ENCODE measurements at places on chromosomes 3 and 15.
A peak's percentile ranks its signal among the peaks of the same experiment; 100 is the strongest.

- H3K4me3 ChIP-seq: no peak overlapping the region
- no peak overlapping the region for H3K27ac ChIP-seq
Measured at GRCh38 chr3:171454041-171454440, 6.2 kb downstream of the TNIK start.

DNA sequence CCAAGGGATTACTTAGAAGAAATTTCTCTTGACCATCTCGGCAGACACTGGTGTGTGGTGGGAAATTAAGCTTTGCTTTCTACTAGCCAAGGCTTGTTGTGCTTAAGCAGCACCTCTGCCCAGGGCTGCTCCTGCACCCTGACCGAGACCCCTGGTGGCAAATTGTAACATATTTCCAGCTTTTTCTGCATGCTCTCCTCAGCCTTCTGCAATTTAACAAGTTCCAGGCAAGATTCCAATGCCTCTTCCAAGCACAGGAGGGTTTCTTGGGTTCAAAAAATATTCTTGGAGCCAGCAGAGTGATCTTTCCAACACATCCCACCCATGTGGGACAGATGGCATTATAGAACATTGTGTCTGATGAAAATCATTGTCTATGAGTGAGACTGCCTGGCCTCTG lies 210.5 kb downstream of the CLSTN2 start:
- H3K27ac ChIP-seq: no peak overlapping the region
- no peaks in the 10 kb centered on the region for H3K36me3 ChIP-seq
- no peak for DNase-seq
- no peaks in the 10 kb centered on the region for H3K27me3 ChIP-seq

DNA sequence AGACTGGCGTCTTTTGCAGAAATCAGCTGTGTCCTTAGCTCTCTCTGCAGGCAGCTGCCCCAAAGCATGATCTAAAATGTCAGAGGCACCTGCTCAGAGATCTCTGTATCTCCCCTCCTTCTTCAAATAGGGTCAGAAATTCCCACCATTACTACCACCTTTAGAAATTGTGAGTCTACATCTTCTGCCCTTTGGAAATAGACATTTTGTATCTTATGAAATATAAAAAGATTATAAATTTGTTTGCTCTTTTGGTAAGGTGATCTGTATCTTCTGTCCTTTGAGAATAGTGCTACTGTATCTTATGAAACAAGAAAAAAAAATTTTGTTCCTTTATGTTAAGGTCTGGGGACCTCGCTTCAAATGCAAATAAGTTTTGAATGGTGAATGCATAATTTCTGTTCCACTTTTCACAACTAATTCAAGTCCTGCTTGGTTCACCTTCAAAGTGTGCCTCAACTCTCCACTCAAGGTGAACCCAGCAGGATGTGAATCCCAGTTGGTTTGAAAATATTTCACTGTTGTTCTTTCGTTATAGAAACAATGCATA lies 28.3 kb upstream of the GPD1L start:
- no peak overlapping the region for H3K4me3 ChIP-seq
- DNase-seq: no peak
- H3K27me3 ChIP-seq: no peaks in the 10 kb centered on the region
- H3K4me1 ChIP-seq: no peaks in the 10 kb centered on the region
- no peaks in the 10 kb centered on the region for H3K36me3 ChIP-seq

DNA sequence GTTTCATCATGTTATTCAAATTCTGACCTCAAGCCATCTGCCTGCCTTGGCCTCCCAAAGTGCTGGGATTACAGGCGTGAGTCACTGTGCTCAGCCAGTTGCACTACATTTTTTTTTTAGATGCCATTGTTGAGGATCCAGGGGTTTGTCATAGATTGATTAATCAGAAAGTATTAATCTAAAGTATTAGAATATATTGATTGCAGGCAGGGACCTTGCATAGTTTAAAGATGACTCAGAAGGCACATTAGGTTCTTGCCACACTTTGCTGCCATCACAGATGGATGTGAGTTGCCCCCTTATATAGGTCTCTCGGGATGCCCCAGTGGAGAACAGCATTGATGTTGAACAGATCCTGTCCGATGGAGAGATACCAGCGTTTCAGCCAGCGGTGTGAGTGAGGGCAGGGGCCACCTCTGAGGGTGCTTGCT lies 41.1 kb downstream of the IGF1R start:
- H3K36me3 ChIP-seq: no peaks in the 10 kb centered on the region
- no peak overlapping the region for H3K27ac ChIP-seq
- H3K4me3 ChIP-seq: no peak overlapping the region
- no peaks in the 10 kb centered on the region for H3K27me3 ChIP-seq

DNA sequence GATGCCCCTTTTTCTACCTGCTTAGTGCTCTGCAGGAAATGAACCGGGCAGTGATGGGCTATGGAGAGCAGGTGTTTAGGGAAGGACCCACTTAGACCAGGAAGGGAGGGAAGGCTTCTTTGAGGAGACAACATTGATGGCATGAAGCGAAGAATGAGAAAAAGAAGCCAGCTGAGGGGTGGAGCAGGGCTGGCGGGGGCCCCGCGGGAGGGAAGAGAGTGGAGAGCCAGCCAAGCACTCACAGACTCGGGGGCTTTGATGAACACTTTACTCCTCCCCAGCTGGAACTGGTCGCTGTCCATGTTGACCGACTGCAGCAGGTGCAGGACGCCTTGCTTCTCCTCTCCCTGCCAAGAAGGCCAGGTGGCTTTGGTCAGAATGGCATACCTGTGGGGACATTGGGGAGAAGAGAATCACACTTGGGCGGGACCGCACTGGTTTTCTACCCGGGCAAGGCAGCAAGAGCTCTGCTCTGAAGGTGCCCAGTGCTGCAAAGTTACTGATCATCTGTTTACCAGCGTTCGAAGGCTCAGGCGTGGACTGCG lies 28.4 kb upstream of the LDHAL6B start:
- no peak overlapping the region for H3K27ac ChIP-seq
- no peaks in the 10 kb centered on the region for H3K36me3 ChIP-seq
- no peaks in the 10 kb centered on the region for H3K27me3 ChIP-seq

GRCh38 chr3:69091389-69092029 lies 6.8 kb downstream of the ARL6IP5 start:
- no peak for DNase-seq
- H3K27me3 ChIP-seq: no peaks in the 10 kb centered on the region
- peak overlapping the region; percentile 19 for H3K4me3 ChIP-seq
- H3K27ac ChIP-seq: peak overlapping the region; percentile 60
- no peaks in the 10 kb centered on the region for H3K36me3 ChIP-seq

DNA sequence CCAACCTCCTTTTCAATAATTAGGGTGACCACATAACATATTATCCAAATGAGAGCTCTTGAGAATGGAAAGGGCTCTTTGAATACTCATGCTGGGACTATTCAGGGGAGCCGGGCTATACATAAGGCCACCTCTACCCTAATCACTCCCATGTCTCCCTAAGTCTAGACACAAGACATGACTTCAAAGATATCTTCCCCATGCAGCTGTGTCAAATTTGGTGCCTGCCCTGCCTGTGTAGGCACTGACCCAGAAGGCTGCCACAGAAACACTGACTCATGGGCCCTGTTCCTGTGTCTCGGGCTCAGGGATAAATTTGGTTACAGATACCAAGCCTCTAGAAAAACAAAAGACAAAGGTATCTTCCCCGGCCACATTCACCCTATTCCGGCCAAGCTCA lies 70.3 kb downstream of the MYLK start:
- DNase-seq: no peak
- no peaks in the 10 kb centered on the region for H3K4me1 ChIP-seq
- no peak overlapping the region for H3K27ac ChIP-seq

GRCh38 chr3:115783938-115784738 lies 160.8 kb downstream of the GAP43 start:
- DNase-seq: peak; percentile 94
- peaks cover 5% of the 10 kb centered on the region for H3K4me1 ChIP-seq
- H3K27ac ChIP-seq: peak overlapping the region; percentile 91
- H3K4me3 ChIP-seq: peak overlapping the region; percentile 71

DNA sequence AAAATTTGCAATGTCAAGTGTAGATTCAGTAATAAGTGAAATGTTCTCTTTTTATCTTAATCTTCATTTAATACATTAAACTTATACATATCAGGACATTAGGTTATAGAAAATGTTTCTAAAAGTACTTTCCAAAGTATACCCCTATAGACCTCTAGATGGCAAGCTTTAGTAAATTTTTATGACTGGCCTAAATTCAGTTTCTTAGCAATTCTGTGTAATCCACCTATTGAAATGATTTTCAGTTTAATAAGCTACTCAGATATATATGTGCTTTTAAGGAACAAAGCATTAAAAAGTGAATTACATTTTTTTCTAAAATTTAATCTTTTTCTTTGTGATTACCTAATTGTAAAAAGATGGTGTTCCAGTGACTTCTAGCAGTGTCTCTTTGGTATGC lies 342.2 kb downstream of the GBE1 start:
- no peaks in the 10 kb centered on the region for H3K36me3 ChIP-seq
- no peaks in the 10 kb centered on the region for H3K4me1 ChIP-seq
